Stimulated activated CD8-positive, alpha-beta memory T cell treated with anti-CD3 and anti-CD28 coated beads, Interleukin-7, amount 100 ng/mL, for 24 hours (primary cell): ENCODE measurements at places on chromosomes 12 and 14.

- DNase-seq: no peak
Measured at GRCh38 chr12:94545935-94546771, 86.5 kb upstream of the CEP83 start.

DNA sequence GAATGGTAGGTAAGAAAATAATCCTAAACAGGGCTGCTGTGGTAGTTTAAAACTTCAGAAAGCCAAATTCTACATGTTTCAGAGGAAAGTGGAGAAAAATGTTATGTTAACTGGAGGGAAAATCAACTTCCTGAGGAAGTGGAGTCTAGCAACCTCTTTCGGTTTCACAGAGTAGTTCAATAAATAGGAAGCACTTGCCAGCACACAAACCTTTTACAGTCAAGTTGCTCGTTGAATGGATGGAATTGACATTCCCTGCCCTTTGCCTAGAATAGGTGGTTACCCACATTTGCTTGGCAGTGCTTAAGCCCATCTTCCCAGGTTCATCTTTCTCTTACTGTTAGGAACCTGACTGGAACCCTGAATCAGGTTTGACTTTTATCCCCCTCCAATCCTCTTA lies 15.9 kb downstream of the ANKRD13A start:
- no peak for DNase-seq

GRCh38 chr14:36647824-36648753 lies 13.6 kb upstream of the PAX9 start:
- no peak for DNase-seq

DNA sequence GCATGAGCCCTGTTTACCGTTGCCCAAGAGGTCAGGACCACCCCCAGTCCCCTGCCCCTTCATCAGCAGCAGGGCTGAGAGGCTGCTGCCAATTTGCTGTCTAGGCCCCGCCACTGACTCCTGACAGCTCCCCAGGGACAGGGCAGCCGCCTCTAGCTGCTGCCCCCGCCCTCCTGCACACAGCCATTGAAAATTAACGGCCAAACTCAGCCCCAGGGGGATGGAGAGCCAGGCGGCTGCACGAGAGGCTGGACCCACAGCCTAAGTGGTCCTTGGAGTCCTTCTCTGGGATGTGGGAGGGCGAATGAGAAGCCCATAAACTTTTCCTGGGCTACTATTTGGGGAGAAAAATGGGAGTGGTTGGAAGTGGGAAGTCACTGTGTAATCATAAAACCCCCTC lies 4.6 kb downstream of the FOXN4 start:
- no peak for DNase-seq

DNA sequence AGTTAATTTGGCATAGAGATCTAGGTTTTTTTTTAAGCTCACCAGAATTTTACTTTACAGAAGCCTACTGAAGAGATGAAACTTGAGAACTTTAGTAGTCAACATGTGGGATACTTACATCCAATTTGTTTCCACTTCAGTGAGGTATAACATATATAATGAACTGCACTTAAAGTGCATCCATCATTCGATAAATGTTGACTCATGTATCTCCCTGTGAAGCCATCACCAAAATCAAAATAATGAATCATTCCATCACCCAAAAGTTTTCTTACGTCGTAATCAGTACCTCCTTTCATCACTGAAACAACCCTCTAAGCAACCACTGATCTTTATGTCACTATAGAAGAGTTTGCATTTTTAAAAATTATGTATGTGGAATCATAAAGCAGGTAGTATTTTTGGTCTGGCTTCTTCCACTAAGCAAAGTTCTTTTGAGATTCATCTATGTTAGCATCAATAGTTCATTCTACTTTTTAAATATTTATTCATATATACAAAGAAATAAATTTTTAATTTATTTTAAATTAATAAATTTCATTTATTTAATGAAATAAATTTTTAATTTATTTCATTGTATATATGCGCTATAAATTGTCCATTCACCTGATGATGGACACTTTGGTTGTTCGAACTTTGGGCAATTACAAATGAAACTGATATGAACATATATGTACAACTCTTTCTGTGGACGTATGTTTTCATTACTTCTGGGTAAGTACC lies 2.0 kb upstream of the CPNE8 start:
- DNase-seq: no peak

DNA sequence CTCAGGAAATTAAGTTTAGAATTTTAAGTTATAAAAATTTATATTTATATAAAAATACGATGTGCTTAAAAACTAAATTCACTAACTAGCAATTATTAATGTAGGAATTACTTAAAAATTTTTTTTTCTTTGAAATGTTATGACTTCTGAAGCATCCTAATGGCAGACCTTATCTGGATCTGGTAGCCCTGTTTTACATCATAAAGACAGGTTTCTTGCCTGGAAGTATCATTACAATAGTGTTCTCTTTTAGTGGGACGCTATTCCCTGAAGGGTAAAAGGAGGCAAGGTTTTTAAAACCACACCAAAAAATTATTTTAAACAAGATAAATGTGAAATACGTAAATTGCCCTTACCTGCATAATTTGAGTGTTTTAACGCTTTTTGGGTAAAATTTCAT lies 2.1 kb downstream of the WDR20 start:
- DNase-seq: no peak
